Activated naive CD4-positive, alpha-beta T cell treated with Interleukin-2 at 50 U/mL for 16 hours (primary cell): ENCODE measurements at places on chromosomes 16 and 17.
A peak's percentile ranks its signal among the peaks of the same experiment; 100 is the strongest.

DNA sequence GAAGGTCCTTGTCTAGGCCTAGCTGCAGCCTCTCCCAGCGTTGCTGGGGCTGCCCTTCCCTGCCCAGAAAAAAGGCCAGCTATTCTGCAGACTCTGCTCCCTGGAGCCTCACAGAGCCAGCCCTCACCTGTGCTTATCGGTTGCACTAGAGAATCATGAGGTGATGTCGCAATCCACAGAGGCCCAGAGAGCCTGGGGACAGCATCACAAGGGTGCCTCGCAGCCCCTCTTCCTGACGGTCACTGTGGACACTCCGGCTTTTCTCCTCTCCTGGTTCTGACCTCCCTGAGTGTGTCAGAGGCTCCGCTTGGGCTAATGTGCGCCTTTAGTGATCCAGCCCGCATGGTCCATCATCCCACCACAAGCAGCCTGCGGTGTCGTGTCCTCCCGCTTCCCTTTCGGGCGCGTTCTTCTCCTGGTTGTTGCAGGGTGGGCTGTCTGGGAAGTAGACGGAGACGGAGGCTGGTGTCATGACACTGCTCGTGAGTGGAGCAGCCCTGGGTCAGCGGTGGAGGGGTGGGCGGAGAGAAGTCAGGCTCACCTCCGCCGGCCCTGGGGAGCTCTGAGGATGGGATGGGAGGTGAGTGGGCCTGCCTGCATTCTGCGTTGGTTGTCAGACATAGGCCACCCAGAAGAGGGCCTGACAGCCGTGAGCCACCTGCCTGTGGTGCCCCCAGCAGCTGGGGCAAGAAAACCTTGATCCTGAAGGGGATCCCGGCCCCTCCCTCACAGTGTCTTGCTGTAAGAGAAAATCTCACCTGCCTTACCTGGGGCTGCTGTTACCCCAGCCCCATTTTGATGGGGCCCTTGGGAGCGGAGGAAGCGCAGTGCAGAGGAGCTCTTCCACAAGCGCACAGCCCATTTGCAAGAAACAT lies 165.9 kb upstream of the CHMP6 start:
- DNase-seq, result no peak

GRCh38 chr17:33596899-33597298 lies 303.8 kb upstream of the ASIC2 start:
- no peak for DNase-seq

GRCh38 chr16:57815987-57816745 lies 13.9 kb upstream of the KIFC3 start:
- peak; percentile 55 for DNase-seq

- DNase-seq, result no peak
These were observed 11.7 kb upstream of the SLC47A2 start for GRCh38 chr17:19728084-19728495.

- no peak for DNase-seq
These were observed 90.1 kb upstream of the CDC42EP4 start for GRCh38 chr17:73401911-73402310.

DNA sequence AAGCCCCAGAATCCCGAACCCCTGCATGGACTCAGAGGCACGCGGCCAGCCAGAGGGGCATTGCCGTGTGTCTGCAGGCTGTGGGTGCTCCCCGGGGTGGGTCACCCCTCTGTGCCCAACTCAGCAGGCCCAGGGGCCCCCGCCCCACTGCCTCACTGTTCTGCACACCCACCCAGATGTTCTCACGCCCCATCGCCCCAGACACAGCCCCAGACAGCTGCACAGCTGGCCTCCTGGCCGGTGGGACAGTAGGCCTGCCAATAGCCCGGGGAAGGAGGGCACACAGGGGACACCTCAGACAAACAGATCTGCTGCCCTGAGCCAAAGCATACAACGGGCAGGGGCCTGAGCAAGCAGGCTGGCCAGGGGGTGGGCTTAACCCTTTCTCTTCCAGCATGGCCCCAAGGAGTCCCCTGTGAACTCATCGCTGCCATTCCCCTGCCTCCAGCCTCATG lies 27.6 kb upstream of the NXPH3 start:
- DNase-seq, result no peak

- no peak for DNase-seq
These were observed 3.0 kb downstream of the NOL3 start for GRCh38 chr16:67173323-67173722.

- DNase-seq, result peak; percentile 65
These were observed at the start of gene FLII for GRCh38 chr17:18258356-18259038. Gene FLII (minus strand): TSS chr17:18258738. CDS start chr17:18258690, 48 bp downstream.

GRCh38 chr17:31051506-31051905 lies 43.3 kb upstream of the NF1 start:
- no peak for DNase-seq

GRCh38 chr17:34360601-34361270 lies 2.3 kb downstream of the CCL1 start:
- no peak for DNase-seq

- peak; percentile 37 for DNase-seq
These were observed 65.0 kb downstream of the TBC1D16 start for GRCh38 chr17:79970576-79971068.

DNA sequence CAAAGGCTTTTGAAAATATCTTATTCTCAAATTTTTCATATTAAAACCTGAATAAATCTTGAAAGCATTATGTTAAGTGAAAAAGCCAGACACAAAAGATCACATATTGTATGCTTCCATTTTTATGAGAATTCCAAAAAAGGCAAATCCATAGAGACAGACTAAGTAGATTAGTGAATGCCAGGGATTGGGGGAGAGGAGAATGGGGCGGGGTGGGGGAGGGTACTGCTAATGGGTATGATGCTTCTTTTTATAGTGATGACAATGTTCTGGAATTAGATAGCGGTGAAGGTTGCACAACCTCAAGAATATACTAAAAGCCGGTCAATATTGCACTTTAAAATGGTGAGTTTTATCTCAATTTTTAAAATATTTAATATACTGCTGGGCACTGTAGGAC lies 44.0 kb downstream of the XPO6 start:
- no peak for DNase-seq
